Right kidney (tissue), 9 donors: ENCODE measurements at places on chromosomes 13 and 19.

DNA sequence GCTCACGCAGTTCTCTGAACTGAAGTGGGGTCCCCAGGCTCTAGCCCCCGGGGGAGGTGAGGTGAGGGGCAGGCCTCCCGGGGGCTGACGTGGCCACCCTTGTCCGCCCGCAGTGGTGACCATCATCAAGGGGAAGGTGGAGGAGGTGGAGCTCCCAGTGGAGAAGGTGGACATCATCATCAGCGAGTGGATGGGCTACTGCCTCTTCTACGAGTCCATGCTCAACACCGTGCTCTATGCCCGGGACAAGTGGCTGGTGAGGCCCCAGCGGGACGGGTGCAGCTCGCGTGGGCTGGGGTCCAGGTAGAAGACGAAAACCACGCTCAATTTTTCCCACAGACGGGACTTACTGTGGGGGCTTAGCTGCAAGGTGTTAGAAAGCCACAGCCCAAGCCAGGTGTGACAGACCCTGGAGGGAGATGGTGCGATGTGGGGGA lies 5.6 kb upstream of the ADM5 start:
- no peak for DNase-seq

DNA sequence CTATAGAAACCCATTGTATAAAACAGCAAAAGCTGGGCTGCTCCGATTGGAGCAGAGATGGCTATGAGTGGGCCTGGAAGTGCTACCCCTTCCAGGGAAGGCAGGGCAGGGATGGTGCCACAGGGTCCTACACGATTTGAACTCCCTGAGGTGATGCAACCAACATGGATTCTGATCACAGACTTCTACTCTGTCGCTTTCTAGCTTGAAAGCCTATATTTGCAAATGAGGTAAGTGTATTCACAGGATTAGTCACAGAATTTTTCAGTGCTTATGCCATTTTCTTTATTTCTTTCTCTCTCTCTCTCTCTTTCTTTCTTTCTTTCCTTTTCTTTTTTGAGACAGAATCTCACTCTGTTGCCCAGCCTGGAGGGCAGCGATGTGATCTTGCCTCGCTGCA lies 179.0 kb downstream of the SPRY2 start:
- no peak for DNase-seq

DNA sequence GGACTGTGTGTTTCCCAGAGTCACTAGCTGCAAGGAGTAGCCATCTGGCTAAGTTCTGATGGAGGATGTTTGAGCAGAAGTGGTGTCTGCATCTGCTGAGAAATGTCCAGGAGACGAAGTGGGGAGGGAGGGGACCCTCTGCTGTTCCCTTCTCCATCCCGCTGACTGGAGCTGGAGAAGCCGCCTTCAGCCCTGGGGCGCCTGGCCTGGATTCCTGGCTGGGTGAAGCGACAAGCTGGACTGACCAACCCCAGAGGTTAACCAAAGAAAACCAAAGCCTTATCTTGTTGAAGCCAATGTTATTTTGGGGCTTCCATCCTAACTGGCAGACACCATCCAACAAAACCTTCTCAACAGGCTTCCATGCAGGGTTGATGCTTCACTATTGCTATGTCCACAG lies 67.6 kb downstream of the SLC7A1 start:
- no peak for DNase-seq

DNA sequence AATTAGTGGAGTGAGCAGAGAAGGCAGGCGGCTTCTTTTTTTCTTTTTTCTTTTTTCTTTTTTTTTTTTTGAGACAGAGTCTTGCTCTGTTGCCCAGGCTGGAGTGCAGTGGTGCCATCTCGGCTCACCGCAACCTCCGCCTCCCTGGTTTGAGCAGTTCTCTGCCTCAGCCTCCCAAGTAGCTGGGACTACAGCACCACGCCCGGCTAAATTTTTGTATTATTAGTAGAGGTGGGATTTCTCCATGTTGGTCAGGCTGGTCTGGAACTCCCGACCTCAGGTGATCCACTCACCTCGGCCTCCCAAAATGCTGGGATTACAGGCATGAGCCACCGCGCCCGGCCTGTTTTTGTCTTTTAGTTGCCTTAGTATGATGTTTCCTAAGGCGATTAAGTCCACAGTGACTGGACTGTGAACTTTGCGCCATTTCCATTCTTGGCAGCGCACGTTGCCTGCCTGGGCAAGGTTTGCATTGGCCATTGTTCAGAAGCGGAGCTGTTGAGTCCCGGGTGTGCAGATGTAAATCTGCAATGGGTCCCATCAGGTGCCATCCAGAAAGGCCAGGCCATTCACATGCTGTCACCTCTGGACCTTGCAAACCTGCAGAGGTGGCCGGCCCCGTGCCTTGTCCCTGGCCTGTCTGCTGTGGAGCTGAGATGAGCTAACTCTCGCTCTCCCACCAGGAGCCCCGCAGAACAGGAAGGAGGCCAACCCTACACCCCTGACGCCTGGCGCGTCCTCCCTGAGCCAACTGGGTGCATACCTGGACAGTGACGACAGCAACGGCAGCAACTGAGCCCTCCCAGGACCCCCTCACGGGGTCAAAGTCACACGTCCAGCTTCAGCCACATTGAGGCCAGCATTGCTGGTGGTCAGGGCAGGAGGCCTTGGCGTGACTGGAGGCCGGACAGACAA lies 10.9 kb upstream of the SHD start:
- DNase-seq: no peak

DNA sequence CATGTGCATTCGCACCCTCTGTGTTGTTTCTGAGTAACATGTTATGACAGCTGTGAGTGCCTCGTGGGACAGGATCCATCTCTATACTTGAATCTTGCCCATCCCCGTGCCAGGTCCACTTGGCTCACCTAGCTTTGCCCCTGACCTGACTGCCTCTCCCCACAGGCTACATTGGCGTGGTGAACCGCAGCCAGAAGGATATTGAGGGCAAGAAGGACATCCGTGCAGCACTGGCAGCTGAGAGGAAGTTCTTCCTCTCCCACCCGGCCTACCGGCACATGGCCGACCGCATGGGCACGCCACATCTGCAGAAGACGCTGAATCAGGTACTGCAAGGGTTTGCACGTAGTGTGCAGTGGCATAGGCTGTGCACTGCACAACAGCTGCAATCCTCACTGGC lies 53.2 kb downstream of the TMED1 start:
- no peak for DNase-seq

DNA sequence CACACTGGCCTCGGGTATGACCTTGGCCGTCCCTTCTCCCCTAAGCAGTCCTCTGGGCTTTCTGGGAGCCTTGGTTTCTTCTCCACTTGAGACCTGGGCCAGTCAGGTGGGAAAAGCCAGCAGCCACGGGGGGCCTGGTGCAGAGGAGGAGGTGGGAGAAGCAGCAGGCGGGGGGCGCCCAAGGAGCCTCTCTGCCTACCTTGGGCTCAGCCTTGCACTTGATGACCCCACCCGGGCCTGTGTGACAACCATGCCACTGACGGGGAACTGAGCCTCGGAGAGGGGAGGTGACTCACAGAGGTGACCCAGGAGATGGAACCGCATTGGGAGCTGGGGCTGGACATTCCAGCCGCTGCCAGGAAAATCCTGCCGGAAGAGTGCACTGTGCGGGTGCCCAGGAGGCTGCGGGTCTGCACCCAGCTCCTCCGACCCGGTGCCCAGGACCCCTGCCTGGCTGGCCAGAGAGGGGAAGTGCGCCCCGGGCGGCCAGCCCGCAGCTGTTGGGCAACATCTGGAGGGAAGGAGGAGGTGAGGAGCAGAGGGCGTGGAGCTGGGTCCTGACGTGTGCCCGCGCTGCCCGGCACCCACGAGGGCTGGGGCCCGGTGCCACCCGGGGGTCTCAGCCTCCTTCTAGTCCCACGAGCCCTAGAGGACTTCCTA lies 23.4 kb upstream of the SLC7A10 start:
- DNase-seq: no peak

GRCh38 chr13:46289260-46289955 lies 77.7 kb downstream of the LRRC63 start:
- DNase-seq: no peak

DNA sequence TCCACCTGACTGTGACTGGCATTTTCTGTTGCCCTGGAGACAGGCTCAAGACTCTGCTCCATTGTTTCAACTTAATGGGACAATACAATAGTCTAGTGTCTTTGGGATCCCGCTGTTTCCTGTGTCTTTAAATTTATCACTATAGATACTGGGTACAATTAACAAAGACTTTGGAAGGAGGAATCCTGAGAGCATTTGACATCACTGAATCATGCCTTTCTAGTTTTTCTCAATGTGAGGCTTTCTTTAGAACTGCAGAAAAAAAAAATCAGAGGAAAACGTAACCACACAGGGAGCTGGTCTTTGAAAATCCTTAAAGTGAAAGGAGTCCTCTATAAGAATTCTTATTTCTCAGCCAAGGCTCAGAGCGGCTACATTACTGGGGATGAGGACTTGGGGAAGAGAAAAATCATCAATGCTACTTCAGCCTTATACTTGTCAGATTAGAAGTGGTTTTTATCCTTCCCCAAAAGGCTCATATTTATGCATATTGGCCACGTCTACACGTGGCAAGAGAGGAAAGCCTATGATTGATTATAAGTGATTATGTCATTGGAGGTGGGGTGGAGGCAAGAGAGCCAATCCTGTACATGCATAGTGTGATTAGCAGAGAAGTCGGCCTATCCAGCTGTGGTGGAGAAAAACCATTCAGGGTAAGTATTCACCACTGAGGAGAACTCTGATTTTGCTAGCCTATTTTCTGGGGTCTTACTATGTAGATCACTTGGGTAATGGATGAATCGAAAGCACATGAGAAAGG lies 34.4 kb upstream of the UBL3 start:
- DNase-seq: no peak

GRCh38 chr13:110289661-110290060 lies 17.3 kb downstream of the COL4A1 start:
- no peak for DNase-seq
